Stimulated activated CD4-positive, alpha-beta T cell treated with anti-CD3 and anti-CD28 coated beads, Interleukin-1b, Interleukin-23, amount 100 ng/mL, for 1 hour (primary cell): ENCODE measurements at places on chromosomes 7 and 10.

- DNase-seq = no peak
These were observed 26.6 kb downstream of the RPP38 start for GRCh38 chr10:15123749-15124184.

- DNase-seq = no peak
These were observed 258.9 kb downstream of the KCNMA1 start for GRCh38 chr10:77378366-77379349.

DNA sequence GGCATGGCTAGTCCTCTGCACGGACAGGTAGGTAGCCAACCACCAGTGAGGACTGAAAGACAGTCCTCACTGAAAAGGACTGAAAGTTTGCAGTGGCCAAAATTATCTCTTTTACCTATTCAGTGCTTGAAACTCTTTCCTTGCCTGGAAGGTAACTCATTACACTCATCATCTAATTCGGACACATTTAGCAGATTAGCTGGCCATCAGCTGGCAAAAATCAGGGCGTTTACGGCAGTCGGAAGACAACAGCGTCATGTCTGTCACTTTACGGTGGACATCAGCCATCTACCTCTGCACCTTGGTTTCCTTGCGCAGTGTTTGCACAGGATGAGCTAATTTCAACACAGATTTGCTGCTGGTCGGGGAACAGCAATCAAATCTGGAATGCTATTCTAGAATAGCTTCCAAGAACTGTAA, 740 bp downstream of the ANXA7 start:
- no peak for DNase-seq

GRCh38 chr7:65931685-65932084, 50.3 kb downstream of the GUSB start:
- DNase-seq = no peak

GRCh38 chr7:143929224-143929920, 5.7 kb upstream of the OR2F2 start:
- no peak for DNase-seq
